Myocyte (in vitro differentiated cells): ENCODE measurements at places on chromosomes 11 and 22.

- no peak for DNase-seq
Observed at GRCh38 chr11:85825616-85826015, 14.7 kb upstream of the SYTL2 start.

GRCh38 chr22:30855266-30855665 is 113.3 kb downstream of the MORC2 start:
- no peak for DNase-seq

DNA sequence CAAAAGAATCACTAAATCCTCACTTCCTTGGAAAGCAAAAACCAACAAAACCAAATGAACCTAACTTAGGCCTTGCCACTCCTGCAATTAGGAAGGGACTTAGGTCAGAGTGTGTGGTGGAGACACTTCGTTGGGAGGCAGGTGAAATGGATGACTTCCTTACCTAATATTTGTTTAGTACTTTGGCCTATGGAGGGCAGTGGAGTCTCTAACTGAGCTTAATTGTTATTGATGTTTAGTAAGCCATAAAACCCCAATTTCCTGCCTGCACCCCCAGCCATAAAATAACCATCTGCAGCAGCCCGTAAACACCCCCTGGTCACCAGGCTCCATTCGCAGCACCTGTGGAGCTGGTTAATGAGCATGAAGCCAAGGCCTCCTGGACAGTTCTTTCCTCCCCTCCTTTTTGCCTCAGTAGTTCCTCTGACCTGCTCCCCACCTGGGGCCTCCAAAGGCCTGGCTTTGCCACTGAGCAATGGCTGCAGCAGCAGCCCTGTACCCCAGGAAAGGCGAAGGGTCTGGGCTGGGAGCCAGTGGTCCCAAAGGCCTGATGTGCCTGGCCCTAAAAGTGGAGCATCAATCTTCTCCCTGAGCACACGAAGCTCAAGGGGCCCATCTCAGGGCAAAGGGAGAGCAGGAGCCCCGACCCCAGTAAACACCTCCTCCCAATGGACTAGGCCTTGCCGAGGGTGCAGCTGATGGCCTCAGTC is 15.6 kb upstream of the SYT13 start:
- no peak for DNase-seq

DNA sequence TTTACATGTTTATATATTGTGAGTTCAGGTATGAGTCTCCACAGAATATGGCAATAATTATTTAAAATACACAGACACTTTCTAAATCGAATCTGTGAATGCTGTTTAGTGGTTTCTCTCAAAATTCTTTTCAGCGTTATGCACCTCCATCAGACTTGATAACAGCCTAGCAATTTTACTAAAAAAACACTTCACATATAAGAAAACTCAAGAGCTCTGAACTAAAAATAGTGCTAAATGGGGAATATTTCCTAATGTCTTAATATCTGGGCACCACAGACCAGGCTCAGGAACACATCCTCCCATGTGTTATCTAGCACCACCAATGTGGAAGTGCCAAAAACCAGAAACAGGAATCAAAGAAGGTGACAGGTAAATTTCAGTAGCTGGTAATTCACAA is 47.9 kb downstream of the ARHGAP32 start:
- peak; percentile 1 for DNase-seq

- no peak for DNase-seq
Observed at GRCh38 chr11:80529726-80530125, 1088.9 kb upstream of the TENM4 start.

DNA sequence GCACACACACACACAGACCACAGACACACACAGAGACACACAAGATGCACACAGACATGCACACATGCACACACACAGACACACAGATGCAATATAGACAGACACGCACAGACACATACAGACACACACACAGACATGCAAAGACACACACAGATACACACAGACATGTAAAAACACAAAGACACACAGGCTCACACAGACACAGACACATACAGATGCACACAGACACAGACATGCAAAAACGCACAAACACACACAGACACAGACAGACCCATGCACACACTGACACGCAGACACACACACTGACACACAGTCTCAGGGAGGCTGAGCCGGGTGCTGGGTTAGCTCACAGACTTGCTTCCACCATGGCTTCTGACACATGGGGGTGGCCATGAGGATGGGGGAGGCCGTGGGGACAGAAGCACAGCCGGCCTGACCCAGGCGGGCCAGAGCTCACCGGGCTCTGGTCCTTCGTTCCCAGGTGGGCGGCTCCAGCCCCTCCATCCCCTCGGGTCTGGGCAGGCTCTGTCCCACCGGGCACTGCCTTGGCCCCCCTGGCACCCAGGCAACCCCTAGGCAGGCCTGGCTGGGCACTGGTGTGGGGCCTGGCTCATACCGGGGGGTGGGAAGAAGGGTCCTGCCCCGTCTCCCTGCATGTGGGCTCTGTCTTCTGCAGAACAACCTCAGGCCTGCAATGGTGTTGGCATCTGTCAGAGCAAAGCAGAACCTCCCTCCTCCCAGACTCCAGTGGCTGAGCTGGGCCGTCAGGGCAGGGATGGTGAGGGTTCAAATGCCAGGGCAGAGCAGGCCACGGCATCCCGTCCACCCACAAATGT is 1489.5 kb downstream of the BRD1 start:
- DNase-seq, result no peak

GRCh38 chr11:13859892-13860291 is 102.6 kb upstream of the SPON1 start:
- no peak for DNase-seq
